ENCODE measurements at places on chromosomes 6 and 20. TPM values are rescaled to one million over a fixed set of nuclear protein-coding genes. Genes with fewer than 3 reads are reported as not detected.

Gene DEFB125
- total RNA-seq: not detected

Gene CDH26
- total RNA-seq: 1.2 TPM

Gene PGC
- total RNA-seq: 1.2 TPM

Gene UBE2C
- total RNA-seq: 3.6 TPM

Gene REM1
- 2.6 TPM for total RNA-seq

Gene CPNE5
- 0.26 TPM for total RNA-seq

Gene SLCO4A1
- total RNA-seq: 2.4 TPM

Gene ADTRP
- total RNA-seq: not detected

Gene GGTLC1
- total RNA-seq: 0.38 TPM

DNA sequence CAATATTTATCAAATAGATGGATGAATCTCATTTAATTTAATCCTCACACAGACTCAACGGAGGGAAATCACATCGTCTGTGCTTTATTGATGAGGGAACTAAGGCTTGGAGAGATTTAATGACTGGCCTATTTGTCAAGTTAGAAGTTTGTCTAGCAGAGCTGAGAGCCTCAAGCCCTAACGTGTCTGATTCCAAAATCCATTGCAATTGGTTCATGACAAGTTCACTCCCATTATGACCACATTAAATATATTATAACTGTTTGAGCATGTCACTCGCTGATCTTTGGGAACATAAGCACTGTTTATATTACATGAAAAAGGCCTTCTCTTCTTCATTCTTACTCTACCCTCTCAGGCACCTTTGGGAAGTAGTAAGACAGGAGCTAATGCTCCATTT is 89.4 kb upstream of the SIRPA start:
- no peak overlapping the region for H3K4me3 ChIP-seq
- no peak overlapping the region for H3K27ac ChIP-seq
- H3K27me3 ChIP-seq: no peaks in the 10 kb centered on the region
- H3K36me3 ChIP-seq: no peaks in the 10 kb centered on the region
- DNase-seq: no peak
- H3K4me1 ChIP-seq: peaks cover 11% of the 10 kb centered on the region

GRCh38 chr20:59705651-59706399 is 101.5 kb downstream of the PHACTR3 start:
- no peaks in the 10 kb centered on the region for H3K27me3 ChIP-seq
- no peak overlapping the region for H3K4me3 ChIP-seq
- H3K27ac ChIP-seq: no peak overlapping the region

GRCh38 chr6:33271117-33271467 is 584 bp downstream of the VPS52 start:
- peaks cover 51% of the 10 kb centered on the region for H3K4me1 ChIP-seq
- H3K27me3 ChIP-seq: no peaks in the 10 kb centered on the region
- H3K27ac ChIP-seq: peak overlapping the region; percentile 98
- no peak for DNase-seq
- H3K4me3 ChIP-seq: peak overlapping the region; percentile 52

DNA sequence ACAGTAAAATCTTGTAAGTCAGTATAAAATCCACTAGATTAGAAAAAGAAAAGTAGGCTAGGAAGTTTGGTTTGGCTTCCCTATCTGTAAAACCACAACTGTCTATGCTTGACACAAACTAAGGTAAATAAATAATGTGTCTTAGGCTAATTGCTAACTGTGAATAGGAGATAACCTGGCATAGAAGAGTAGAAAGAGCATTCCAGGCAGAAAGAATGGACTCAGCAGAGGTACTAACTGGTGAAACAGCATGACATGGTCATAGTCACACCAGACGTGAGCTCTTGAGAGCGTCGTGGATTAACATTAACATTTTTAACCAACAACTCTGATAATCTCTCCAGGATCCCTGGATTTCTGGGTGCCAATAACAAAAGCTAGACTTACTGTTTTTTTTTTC is 8.7 kb upstream of the WTAP start:
- DNase-seq: no peak
- no peak overlapping the region for H3K4me3 ChIP-seq
- H3K27ac ChIP-seq: no peak overlapping the region

DNA sequence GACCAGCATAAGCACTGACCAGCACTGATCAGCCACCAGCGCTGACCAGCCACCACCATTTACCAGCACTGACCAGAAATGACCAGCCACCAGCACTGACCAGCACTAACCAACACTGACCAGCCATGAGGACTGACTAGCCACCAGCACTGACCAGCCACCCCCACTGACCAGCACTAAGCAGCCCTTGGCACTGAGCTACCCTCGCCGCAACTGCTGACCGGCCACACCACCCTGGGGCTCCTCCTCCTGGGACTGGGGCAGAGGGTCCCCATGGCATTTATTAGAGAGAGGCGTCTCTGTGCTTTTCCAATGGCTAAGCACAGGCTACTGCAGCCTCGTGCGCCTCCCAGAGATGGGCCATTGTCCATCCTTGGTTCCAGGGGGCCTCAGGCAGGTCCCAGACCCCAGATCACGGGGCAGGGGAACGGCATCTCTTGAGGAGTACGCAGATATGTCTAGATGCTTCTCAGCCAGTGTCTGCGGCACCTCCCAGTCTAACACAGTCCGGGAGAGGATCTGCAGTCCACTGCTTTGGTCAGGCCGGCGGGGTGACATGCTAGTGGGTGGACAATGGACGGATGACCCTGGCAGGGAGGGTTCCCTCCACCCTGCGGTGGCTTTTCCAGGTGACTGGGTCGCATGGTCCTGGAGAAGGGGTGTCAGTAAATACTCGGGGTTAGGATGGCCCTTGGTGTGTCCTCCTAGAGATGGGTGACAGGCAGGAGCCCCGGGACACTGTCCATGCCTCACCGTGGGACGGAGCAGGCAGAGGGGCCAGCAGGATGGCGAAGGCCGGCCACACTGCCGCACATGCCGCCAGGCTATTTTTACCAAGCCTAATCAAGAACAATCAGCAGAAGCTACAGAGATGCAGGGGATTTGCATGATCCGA is 168.0 kb downstream of the TAF4 start:
- no peak overlapping the region for H3K4me3 ChIP-seq
- no peak for DNase-seq
- H3K4me1 ChIP-seq: no peaks in the 10 kb centered on the region
- H3K27ac ChIP-seq: no peak overlapping the region
- no peaks in the 10 kb centered on the region for H3K27me3 ChIP-seq

- H3K27ac ChIP-seq: no peak overlapping the region
- DNase-seq: no peak
- no peaks in the 10 kb centered on the region for H3K4me1 ChIP-seq
- no peak overlapping the region for H3K4me3 ChIP-seq
- no peaks in the 10 kb centered on the region for H3K36me3 ChIP-seq
- H3K27me3 ChIP-seq: no peaks in the 10 kb centered on the region
Measured at GRCh38 chr6:15827496-15828255, 164.8 kb upstream of the DTNBP1 start.

GRCh38 chr6:34671801-34672656 is 24.5 kb downstream of the ILRUN start:
- H3K4me1 ChIP-seq: peaks cover 20% of the 10 kb centered on the region
- H3K36me3 ChIP-seq: no peaks in the 10 kb centered on the region
- no peak overlapping the region for H3K4me3 ChIP-seq
- H3K27ac ChIP-seq: no peak overlapping the region
- no peak for DNase-seq
- H3K27me3 ChIP-seq: no peaks in the 10 kb centered on the region

DNA sequence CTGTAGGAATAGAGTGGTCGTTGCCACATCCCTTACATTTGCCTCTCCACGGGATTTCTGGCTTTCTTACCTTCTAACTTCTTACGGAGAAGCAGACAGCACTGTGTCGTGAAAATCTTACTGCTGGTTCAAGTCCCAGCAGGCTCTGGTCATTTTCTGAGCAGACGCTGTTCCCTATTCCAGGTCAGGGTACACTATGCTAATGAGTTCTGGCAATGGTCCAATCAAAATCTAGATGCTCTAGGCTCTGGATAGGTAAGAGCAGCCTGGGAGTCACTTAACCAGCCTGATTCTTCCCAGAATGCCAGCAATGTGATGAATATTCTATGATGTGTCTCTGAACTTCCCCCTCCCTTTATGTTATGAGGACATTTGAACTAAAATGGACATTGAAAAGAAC is at the start of gene GCM1:
GCM1 (minus strand) TSS at position 158 of the 400 bp plus-strand sequence. CDS start 3,209 bp downstream, outside the sequence.
- H3K4me3 ChIP-seq: no peak within 1 kb of the TSS
- no peaks in the 10 kb centered on the region for H3K27me3 ChIP-seq

GRCh38 chr6:168057836-168058235 is 21.2 kb downstream of the FRMD1 start:
- no peaks in the 10 kb centered on the region for H3K36me3 ChIP-seq
- no peak for DNase-seq
- no peaks in the 10 kb centered on the region for H3K27me3 ChIP-seq
- no peak overlapping the region for H3K4me3 ChIP-seq

GRCh38 chr20:55258559-55258958 is 746.8 kb downstream of the CBLN4 start:
- H3K4me1 ChIP-seq: no peaks in the 10 kb centered on the region
- H3K36me3 ChIP-seq: no peaks in the 10 kb centered on the region
- H3K4me3 ChIP-seq: no peak overlapping the region
- no peaks in the 10 kb centered on the region for H3K27me3 ChIP-seq
- H3K27ac ChIP-seq: no peak overlapping the region
- no peak for DNase-seq

- no peaks in the 10 kb centered on the region for H3K4me1 ChIP-seq
- no peaks in the 10 kb centered on the region for H3K36me3 ChIP-seq
- DNase-seq: no peak
- no peak overlapping the region for H3K4me3 ChIP-seq
Measured at GRCh38 chr6:36793296-36793912, 45.8 kb downstream of the CPNE5 start.

GRCh38 chr6:163183806-163184205 is 230.7 kb upstream of the QKI start:
- H3K4me3 ChIP-seq: no peak overlapping the region
- no peaks in the 10 kb centered on the region for H3K4me1 ChIP-seq
- no peaks in the 10 kb centered on the region for H3K27me3 ChIP-seq
- H3K36me3 ChIP-seq: no peaks in the 10 kb centered on the region

DNA sequence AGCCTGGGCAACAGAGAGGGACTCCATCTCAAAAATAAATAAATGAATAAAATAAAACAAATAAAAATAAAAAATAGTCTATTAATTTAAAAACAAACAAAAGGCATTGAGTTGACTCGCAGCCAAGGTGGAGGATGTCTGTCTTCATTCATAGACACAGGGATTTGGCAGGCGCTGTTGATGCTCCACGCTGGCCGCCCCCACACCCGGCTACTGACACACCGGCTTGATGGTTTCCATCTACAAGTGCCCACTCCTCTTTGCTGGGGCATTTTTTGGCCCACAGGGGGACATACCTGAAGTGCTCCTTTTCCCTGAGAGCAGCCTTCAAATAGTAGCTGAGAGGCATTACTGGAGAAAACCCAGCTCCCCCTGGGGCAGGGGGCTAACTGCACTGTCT is 178.3 kb upstream of the RALGAPA2 start:
- no peak for DNase-seq
- H3K4me3 ChIP-seq: no peak overlapping the region
- no peaks in the 10 kb centered on the region for H3K36me3 ChIP-seq
- no peaks in the 10 kb centered on the region for H3K4me1 ChIP-seq
- H3K27ac ChIP-seq: no peak overlapping the region
- H3K27me3 ChIP-seq: no peaks in the 10 kb centered on the region

DNA sequence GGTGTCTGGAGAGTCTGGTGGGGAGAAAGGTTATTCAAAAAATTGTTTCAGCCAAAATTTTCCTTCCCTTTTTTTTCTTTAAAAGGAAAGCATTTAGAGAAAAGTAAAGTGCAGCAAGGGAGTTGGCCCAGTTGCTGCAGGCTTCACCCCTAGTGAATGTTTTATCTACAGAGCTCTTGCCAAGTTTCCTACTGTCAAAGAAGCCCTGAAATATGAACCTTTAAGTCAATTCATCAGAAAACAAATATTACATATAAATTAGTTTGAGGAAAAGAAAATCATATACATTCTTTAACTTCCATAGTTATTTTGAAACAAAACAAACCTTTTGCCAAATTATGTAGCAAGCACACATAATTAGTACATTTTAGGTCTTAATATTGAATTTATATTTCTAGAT is 25.0 kb upstream of the HMGCLL1 start:
- H3K4me1 ChIP-seq: no peaks in the 10 kb centered on the region
- H3K27ac ChIP-seq: no peak overlapping the region
- no peaks in the 10 kb centered on the region for H3K27me3 ChIP-seq
- H3K36me3 ChIP-seq: no peaks in the 10 kb centered on the region
- H3K4me3 ChIP-seq: no peak overlapping the region

DNA sequence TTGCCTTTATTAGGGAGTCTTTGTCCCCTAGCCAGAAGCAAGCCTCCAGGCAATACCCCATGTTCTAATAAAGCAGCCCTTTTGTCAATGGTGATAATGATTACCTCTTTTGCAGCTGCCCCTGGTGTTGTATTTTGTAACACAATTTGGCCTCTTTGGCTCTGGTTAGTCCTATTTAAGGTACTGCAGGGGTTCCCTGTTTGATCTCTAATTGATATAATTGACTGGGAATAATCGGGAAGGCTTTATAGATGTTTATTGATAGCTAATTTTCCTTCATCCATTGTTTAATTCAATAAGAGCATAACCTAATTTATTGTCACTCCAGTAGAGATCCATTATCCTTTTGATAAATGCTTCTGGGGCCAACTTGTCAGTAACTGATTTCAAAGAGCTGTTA is 537.2 kb downstream of the PKHD1 start:
- H3K36me3 ChIP-seq: no peaks in the 10 kb centered on the region
- H3K4me3 ChIP-seq: no peak overlapping the region
- no peak overlapping the region for H3K27ac ChIP-seq
- no peaks in the 10 kb centered on the region for H3K27me3 ChIP-seq
- no peak for DNase-seq

DNA sequence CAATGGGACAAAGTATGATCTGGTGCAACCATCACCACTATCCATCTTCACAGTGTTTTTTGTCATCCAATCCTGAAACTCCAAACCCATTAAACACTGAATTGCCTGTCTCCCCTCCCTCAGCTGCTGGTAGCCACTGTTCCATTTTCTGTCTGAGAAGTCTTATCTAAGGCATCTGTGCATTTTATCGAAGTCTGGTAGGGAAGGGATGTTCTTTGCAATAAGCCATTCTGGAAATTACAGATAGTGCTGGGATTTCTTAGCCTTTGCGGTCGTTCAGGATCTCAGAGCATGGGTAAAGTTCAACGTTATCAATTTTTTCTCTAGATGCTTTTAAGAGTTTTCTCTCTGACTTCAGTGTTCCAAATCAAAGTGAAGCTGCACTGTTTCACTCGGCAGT is 24.1 kb downstream of the KIF25 start:
- DNase-seq: no peak
- no peaks in the 10 kb centered on the region for H3K36me3 ChIP-seq
- no peaks in the 10 kb centered on the region for H3K4me1 ChIP-seq

- no peaks in the 10 kb centered on the region for H3K4me1 ChIP-seq
- no peak for DNase-seq
- H3K4me3 ChIP-seq: no peak overlapping the region
- no peaks in the 10 kb centered on the region for H3K36me3 ChIP-seq
- H3K27me3 ChIP-seq: no peaks in the 10 kb centered on the region
- H3K27ac ChIP-seq: no peak overlapping the region
Measured at GRCh38 chr20:14832630-14833029, 495.2 kb upstream of the FLRT3 start.

DNA sequence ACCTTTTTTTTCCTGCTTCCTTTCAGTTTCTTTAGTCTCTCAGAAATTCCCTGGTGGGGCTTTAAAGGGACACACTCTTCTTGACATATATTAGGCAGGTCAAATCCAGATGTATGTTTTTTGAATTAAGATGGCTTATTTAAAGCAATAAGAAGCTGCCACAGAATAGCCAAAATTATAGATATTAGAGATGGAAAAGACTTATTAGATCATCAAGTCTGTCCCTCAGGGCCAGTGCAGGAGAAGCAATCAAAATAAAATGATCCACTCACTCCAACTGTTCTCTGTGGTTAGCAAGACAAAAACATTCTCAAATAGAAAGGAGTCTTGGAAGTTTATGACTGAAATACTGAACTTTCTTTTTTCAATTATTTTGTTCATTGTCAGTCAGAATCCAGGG is 462.8 kb downstream of the CDC5L start:
- DNase-seq: no peak
- H3K27me3 ChIP-seq: no peaks in the 10 kb centered on the region
- peaks cover 13% of the 10 kb centered on the region for H3K4me1 ChIP-seq
- no peak overlapping the region for H3K4me3 ChIP-seq
- H3K36me3 ChIP-seq: no peaks in the 10 kb centered on the region

Data from adrenal gland (tissue), 19 donors.